ENCODE measurements at places on chromosomes 12 and 14.

DNA sequence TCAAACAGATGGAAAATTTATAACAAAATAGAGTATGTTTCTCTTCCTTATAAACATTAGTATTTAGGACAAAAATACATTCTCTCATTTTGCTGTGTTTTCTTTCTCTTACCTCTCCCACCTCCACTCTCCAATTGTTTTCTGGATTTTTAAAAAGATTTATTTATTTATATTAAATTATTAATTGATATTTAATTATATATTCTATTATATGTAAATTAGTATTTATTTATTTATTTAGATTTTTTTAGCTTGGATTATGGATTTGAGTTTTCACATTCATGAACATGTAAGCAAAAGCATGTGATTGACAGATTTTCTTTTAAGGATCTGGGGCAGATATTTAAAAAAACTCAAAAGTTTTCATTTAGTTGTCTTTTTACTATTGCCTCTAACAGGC lies 35.6 kb downstream of the SCN8A start:
- no peak for DNase-seq

DNA sequence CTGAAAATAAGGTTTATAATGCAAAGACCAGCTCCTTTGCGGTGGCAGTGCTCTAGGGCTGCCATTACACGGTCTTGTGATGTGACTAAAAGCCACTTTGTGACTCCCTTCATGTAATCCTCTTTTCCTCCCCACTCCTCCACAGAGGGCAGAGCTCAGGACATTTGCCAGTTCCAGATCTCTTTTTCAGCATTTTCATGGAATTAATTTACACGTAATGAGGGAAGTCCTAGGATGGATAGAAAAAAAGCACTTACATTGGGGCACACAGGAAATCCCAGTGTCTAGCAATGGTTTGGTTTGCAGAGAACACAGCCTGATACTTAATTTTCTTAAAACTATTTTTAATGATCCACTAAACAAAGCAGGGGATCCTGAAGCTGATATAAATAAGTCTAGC lies 17.5 kb upstream of the ATF1 start:
- DNase-seq = no peak

DNA sequence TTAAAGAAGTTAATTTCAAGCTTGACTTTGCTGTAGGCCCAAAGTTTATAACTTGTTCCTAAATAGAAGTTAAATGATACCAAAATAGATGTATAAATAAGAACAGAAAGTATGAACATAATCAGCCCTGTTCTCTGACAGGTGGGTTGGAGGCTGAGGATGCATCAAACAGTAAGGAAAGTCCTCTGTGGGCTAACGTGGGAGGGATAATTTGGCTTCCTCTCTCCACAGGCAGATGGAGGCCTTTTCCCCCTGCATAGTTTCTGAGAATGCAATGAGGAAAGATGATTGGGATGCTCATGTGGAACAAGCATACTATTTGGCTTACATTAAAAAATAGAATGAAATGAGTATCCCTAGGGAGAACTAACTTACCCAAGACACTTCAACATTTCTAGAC lies 56.5 kb downstream of the GARIN6 start:
- no peak for DNase-seq

DNA sequence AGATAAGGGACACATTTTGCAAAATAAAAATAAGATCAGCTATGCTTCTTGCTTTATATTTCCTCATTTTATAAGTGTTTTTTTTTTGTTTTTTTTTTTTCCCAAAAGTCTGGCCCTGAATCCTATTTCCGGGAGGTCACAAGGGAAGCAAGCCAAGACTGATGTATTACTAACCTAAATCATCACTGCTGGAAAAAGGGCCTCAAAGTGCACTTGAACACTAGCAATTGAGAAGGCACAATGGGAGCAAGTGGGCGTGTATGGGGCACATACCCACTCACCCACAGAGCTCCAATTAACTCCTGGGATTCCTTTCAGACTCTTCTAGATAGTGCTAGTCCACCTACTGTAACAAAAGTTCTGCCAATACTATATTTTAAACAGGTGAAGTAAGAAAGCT lies 58.8 kb downstream of the STON2 start:
- no peak for DNase-seq

DNA sequence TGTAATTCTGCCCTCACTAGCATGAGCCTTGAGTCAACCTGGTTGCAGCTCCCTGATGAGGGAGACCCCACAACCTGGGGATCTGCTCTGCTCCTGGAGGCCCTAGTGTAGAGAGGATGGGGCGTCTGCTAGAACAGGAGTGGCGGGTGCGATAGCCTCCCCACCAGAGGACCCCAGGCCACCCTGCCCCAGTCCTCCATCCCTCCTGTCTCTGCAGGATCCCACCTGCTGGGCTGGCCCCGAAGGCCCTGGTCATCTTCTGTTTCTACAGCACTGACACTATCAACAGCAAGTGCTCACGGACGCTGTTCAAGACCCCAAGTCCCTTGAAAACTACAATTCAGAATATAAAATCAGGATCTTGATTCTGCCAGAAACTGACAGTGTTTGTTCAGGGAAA lies 15.2 kb downstream of the ANHX start:
- DNase-seq = no peak

DNA sequence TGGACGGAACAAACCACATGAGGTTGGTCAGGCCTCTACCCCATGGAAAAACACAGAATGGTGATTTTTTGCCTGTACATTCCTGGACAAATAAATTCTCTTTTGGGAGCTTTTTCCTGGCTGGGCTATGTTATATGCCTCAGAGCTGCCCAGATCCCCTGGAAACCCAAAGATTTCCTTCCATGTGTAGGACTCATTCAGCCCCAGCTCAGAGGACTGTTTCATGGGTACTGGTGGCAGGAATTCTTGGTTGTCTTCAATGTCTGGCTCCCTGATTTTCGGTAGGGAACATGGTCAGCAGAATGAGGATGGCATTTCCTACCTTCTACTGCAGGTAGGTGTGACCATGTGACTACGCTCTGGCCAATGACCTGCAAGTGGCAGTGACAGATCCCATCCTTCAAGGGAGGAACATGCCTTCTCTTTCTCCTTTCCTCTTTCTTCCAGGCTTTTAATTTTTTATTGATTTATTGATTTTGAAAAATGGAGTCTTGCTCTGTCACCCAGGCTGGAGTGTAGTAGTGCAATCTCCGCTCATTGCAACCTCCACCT lies 15.4 kb upstream of the P2RX7 start:
- DNase-seq = no peak

- DNase-seq = no peak
Measured at GRCh38 chr14:54686871-54687749, 120.2 kb downstream of the SAMD4A start.

- no peak for DNase-seq
Measured at GRCh38 chr12:41956353-41956752, 188.3 kb downstream of the GXYLT1 start.

DNA sequence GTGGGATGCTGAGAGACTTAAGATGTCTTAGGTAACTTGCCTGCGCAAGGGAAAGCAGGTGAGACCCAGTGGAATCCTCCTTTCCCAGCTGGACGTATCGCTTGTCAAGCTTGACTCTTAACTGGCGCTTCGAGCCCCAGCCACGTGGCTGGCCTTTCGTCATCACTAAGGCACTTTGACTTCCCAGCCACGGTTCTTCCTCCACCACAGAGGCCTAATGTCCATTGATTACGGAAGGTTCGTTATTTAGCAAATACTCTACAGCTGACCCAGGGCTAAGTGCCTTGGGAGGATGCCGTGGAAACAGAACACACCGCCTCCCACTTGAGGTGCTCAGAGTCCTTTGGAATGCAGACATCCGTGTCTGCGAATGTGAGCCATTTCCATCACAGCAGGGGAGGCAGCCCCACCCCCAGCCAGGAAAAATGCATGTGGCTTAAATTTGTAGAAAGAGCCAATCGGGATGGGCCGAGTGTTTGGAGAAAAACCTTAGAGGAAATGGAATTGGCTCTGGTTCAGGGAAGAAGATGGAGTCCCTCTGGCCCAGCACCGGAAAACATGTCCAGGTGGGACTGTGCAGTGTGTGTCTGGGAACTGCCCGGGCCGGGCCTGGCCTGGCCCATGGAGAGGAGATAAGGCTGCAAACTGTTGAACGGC lies 115.7 kb downstream of the PLXNC1 start:
- DNase-seq = no peak

DNA sequence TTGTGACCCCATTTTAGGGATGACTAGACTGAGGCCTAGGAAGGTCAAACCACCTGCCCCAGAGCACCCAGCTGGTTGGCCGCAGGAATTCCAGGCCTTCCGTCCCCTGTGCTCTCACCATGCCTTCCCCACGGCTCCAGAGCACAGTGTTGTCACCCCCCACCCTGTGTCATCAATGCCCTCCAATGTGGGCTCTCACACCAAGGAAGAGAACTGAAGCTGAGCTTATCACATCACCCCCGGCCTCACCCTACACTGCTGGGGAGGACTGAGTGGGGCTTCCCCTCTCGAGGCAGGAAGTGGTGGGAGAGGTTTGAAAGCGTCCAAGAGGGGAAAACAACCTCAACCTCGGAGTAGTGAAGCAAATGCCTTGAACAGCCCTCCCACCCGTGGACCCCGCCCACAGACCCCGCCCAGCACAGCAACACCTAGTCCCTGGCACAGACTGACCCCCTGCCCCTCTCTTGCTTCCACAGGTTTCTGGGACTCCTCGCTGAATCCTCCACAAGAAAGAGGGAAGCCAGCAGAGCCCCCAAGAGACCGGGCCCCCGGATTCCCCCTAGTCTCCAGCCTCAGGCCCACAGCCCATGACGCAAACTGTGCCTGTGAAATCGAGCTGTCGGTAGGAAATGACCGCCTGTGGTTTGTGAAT lies 97.2 kb downstream of the LGMN start:
- peak; percentile 86 for DNase-seq

GRCh38 chr14:103070971-103071542 lies 13.0 kb upstream of the LBHD2 start:
- DNase-seq = no peak

GRCh38 chr12:12947902-12948301 lies 4.1 kb downstream of the GPRC5D start:
- no peak for DNase-seq

GRCh38 chr12:67797185-67797741 lies 148.7 kb downstream of the DYRK2 start:
- no peak for DNase-seq

DNA sequence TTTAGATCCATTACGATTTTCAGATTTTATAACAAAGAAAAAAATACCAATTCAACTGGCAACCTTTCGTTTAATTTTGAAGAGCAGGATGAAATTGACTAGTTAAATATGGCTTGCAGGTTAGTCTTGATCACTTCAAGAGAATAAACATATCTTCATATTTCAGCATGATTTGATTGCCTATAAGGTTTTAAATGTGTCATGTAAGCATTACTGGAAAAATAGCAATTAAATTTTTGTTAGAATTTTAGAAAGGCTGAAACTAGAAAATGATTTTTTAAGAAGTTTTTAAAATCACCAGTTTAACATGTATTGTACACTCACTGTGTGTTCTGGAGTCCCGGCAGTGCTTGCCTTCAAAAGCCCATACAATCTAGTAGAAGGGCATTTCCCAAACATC lies 310.2 kb upstream of the DIO2 start:
- DNase-seq = no peak
